GM18507 (cell line): ENCODE measurements at places on chromosomes 4 and X.
A peak's percentile ranks its signal among the peaks of the same experiment; 100 is the strongest.

- DNase-seq, result no peak
Measured at GRCh38 chr4:138405934-138406567, 163.9 kb upstream of the SLC7A11 start.

DNA sequence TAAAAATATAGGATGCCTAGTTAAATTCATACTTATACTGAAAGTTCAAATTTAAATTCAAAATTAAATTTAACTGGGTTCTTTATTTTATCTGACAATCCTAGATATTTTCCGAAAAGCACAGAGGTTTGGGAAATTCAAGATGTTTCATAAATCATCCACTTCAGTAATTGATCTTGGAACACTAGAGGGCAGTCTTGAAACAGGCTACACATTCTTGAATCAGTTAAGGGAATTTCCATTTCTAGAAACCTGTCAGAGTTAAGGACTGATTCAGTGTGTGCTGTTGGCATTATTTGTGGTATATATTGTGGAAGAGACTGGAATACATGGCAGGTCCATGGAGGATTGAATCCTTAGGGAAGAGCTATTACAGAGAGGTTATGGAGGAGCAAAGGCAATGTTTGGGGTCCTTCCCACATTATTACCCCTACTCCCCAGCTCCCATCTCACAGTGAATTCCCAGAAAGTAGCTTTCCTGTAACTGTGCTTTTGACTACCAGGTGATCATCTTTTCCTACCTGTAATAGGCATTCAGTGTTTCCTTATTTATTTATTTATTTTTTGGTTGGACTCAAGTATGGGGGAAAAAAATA is 92.9 kb downstream of the EGF start:
- DNase-seq, result peak; percentile 43

DNA sequence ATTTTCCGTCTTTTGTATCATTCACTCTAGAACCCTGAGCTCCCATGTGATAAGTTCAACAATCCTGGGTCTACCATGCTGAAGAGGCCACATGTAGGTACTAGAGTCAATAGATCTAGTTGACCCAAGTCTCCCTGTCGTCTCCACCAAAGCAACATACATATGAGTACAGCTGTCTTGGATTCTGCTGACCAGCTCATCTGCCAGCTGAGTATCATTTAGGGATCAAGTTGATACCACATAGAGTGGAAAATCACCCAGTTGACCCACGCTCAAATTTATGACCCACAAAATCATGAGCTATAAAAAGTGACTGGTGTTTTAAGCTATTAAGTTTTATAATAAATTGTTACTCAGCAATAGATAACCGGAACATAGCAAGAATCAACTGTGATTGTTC is 61.8 kb downstream of the DMD start:
- no peak for DNase-seq

DNA sequence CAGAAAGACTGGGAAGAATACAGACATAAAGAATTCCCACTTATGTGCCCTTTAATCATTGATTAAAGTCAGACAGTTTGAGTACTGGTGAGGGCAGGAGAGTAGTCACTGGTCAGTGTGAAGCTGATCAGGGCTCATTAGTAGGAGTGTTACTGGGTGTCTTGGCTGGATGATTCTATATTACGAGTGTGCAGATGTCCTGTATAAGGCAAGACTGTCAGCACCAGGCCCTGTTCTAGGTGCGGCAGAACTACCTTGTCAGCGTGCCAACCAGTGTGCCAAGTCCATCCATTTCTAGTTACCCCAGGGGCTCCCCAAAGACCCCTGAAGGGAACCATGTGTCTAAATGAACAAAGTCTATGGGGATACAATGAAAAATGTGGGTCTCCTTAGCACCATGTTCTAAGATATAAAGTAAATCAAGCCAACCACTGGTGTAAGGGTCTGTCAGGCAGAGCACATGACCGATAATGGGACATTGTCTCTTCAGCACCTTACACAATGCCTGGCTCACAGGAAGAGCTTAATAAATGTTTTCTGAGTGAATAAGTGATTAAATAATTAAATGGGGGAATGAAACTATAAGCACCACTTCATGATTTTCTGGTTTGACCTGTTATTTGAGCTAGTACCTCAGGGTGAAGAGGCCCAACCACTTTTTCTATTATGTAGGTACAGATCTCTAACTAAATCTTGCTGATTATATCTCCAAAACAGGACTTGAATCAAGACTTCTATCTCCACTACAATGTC is 205.0 kb downstream of the CAMK2D start:
- DNase-seq, result no peak

- DNase-seq, result no peak
Measured at GRCh38 chrX:38965888-38966287, 164.6 kb downstream of the MID1IP1 start.

DNA sequence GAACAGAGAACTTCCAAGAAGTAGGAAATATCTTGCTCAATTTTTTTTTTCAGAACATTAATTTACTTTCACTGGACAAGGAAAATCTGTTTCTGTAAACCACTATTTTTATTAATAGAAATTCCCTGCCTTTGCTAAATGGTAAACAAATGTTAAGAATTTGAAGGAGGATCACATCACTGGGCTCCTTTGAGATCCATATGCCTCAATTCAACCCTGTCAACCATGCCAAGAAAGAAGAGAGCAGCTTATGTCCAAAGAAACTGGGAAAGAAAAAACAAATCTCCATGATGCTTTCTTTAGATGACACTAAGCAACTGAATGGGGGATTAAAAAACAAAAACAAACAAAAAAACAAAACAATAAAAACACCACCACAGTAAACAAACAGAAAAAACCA is 47.7 kb downstream of the LNX1 start:
- no peak for DNase-seq
